ENCODE measurements at places on chromosomes 3 and 15. TPM values are rescaled to one million over a fixed set of nuclear protein-coding genes. Genes with fewer than 3 reads are reported as not detected.
A peak's percentile ranks its signal among the peaks of the same experiment; 100 is the strongest.

The PTX3 gene
- 4.7 TPM for total RNA-seq

GRCh38 chr3:62371720-62372591 is 1.4 kb downstream of the FEZF2 start:
- no peak for DNase-seq

DNA sequence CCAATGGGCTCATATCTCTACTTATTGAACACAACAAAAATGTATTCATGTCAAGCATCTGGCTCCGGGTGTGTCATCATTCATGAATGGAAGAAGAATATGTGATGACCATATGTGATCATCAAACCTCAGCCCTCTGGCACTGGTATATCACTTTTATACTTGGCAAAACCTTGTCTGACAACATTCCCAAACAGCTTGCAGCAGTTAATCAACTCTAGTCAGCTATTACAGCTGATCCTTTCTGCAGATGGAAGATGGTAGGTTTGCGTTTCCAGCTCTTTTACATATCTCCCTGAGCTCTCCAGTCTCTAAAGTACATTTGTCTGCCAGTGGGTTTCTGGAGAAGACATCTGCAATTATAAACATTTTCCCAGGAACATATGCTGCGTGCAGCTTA is 6.6 kb downstream of the PLSCR5 start:
- no peak for DNase-seq

DNA sequence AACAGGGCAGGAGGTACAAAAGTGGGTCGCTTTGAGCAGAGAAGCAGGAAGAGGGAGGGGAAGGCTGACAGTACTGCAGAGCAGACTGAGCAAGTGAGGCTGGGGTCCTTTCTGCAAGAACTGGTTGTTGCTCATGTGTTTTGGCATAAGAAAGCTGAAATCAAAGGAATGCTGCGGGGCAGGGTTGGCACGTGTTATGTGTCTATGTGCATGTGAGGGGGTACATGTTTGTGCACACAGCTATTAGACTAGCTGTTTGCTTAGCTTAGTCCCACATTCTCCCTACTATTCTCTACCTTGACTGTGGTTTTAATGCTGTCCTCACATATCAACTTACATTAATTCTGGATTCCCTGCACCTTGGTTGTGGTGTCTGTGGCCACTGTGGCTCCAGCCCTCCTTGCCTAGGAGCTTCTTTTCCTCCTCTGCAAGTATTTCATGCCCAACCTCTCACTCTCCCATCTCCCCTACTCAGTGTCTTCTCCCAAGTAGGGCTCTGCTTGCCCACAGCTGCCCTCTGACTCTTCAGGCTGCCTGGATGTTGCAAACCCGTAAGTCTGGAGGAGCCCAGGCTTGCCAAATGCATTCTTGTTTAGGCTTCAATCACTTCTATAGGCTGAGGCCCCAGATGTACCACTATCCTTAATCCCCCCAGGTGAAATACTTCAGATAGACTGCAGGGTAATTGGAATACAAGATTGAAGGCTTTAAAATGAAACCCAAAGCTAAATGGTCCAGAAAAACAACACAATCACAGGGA is 4.8 kb downstream of the TAGLN3 start:
- no peak for DNase-seq

DNA sequence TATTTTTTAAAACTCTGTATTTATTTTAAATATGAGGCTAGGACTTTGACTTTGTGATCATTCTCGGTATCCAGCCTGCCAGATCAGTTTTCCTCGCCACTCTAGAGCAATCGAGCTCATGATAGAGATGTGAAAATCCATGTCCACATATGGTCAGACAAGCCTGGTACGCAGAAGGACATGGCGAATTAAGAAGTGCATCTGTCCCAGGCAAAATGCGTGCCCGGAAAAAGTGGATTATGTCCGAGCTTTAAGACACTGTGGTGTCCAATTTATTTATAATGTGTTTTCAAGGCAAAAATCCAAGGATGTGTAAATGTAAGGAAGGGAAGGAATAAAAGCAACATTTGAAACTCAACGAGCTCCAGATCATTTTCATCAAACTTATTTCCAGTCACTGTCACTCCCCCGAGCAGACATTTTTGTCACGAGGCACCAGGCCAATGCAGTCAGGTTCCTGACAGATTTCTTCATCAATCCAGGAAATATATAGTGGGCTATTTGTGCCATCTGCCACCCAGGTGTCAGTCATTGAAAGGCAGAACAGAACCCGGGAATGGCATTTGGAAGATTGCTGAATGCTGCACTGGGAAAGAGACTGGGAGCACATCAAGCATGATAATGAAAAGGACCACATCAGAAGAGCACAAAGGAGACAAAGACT is 825.7 kb downstream of the SQOR start:
- DNase-seq: no peak

DNA sequence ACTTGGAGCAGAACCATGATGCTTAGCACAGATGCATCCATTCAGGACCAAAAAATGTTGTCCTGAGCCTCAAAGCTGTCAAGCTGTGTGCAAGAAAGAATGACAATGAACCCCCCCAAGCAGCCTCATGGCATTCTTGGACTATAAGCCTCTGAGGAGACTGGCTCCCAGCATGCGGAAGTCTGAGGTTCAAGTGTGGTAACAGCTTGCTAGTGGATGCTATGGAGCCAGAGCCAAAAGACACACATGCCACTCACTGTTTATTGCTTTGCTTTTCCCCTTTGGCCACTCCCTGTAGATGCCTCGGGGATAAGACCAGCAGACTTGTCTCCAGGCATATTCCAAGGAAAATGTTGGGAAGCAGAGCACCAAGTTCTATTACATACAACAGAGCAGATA is 38.2 kb upstream of the SNRK start:
- DNase-seq: peak; percentile 66

GRCh38 chr15:93719921-93720351 is 511.4 kb upstream of the MCTP2 start:
- DNase-seq: no peak

- no peak for DNase-seq
These were observed 32.2 kb upstream of the CDCP1 start for GRCh38 chr3:45178183-45179023.

DNA sequence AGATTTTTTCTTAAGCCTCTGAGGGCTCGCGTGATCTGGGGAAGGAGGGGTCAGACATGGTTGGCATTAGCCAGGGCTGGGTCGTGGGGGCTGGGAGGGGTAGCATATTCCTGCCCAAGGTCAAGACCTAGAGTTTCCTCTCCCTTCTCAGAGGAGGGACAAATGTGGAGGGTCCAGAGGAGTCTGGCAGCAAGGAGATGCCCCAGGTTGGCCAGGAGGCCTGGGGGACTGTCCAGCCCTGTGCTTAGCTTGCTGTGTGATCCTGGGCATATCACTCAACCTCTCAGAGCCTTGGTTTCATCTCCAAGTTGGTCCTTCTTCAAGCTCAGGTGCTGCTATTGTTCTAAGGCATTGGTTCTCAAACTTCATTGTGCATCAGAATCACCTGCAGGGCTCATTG is 9.1 kb upstream of the CAMP start:
- DNase-seq: no peak

DNA sequence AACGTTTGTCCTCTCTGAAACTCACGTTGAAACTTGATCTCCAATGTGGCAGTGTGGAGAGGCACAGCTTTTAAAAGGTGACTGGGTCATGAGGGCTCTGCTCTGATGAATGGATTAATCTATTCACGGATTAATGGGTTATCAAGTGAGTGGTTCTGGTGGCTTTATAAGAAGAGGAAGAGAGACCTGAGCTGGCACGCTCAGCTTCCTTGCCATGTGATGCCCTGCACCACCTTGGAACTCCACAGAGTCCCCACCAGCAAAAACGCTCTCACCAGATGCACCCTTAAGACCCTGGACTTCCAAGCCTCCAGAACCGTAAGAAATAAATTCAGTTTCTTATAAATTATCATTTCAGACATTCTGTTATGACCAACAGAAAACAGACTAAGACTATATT is 2.6 kb downstream of the PPP1R2 start:
- DNase-seq: no peak

DNA sequence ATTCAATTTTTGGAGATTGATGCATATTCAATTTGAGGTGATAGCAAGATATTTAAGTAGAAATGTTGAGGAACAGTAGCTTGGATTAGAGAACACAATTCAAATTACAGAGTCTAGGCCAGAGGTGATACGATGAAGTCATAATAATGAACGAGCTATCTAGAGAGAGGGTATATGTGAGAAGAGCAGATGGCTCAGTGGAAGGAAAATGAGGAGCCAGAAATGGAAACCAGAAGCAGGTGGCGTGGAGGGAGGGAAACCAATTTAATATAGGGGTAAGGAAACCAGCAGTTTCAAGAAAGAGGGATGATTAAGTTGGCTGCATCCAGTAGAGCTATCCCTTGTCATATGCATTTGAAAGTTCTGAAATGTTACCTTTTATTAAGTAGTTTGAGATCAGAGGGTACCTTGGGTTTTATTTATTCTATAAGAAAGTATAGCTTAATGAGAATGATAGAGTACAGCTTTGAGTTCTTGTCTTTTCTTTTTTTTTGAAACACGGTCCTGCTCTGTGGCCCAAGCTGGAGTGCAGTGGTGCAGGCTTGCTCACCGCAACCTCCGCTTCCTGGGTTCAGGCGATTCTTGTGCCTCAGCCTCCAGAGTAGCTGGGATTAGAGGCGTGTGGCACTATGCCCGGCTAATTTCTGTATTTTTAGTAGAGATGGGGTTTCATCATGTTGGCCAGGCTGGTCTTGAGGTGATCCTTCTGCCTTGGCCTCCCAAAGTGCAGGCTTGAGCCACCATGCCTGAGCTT is 22.1 kb downstream of the NCK1 start:
- DNase-seq: peak; percentile 62

The MAGEL2 gene
- 3.4 TPM for total RNA-seq

DNA sequence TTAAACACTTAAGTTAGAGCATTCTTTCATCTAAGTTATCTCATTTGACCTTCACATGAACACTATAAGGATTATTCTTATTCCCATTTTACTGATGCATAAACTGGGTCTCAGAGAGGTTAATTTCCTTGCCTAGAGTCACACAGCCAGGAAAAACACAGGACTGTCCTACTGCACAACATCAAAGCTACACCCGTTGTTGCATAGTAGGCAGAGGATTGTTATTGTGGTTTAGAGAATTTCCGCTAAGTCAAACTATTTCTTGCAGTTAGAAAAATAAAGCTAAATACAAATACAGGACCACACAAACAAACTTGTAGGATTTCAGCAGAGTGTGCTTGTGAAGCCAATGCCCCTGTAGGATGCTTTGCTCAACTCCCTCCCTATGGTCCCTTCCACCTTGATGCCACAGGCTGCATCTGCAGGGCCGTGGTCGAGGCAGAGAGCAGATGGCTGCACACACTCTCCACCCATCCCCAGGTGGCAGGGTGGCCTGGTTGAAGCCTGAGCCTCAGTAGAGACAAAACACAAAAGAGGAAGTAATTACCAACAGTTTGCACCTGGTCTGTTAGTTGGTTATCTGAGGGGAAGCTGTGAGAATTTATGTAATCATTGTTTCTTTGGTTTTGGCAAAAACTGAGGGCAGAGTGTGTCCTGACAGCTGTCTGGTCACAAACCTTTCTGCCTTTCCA is 41.1 kb upstream of the SKOR1 start:
- no peak for DNase-seq

- DNase-seq: no peak
These were observed 462.1 kb upstream of the CDIN1 start for GRCh38 chr15:36117296-36117787.

- no peak for DNase-seq
These were observed 3.6 kb downstream of the RAD18 start for GRCh38 chr3:8959668-8960067.

GRCh38 chr3:83740504-83740903 is 1218.3 kb upstream of the CADM2 start:
- DNase-seq: no peak

GRCh38 chr3:100825574-100825973 is 116.3 kb downstream of the TFG start:
- no peak for DNase-seq

- DNase-seq: no peak
These were observed 985.6 kb downstream of the EPHA3 start for GRCh38 chr3:90092994-90093393.

DNA sequence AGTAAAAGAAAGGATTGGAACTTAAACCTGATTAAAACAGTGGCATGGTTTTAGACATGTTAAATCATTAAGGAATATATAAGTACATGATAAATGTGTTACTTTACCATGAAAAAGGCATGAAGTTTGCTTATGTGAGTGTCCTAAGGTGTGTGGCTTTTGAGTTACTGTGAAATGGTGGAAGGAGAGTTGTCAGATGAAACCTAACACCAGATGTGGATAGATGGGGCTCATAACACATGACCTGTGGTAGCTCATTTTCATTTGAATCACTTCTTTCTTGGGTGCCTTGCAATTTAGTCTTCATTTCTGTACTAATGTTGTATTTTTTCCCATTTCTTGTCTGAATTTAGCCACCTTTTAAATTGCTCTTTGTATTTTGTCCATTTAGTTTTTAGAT is 13.0 kb downstream of the MEF2A start:
- DNase-seq: no peak

- DNase-seq: no peak
These were observed 107.8 kb upstream of the VEPH1 start for GRCh38 chr3:157610876-157611535.

GRCh38 chr15:38853608-38854007 is 289.0 kb upstream of the RASGRP1 start:
- no peak for DNase-seq

DNA sequence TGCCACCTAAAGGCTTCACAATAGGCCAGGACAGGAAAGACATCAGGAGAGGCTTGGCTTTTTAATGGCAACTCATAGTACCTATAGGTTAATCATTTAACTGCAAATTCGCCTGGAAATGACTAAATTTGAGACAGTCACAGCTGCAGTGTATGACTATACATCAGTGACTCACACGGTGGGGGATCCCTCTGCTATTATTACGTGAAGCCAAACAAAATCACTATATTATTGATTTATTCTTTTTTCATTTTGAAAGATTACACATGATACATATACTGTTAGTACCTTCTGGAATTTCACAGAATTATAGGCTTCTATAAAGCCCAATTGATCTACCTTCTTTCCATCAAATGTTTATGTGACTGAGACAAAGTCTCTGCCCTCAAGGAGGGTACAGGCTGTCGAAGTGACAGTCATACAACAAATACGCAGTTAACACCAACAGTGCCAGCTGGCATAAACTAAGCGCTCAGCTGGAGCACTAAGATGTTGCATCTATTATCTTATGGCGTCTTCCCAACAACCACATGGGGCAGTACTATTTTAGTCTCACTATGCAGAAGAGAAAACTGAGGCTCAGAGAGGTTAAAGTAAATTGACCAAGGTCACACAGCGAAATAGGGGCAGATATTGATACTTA is 82.0 kb upstream of the LMOD3 start:
- DNase-seq: no peak
